ENCODE measurements at places on chromosomes 1 and 21.

DNA sequence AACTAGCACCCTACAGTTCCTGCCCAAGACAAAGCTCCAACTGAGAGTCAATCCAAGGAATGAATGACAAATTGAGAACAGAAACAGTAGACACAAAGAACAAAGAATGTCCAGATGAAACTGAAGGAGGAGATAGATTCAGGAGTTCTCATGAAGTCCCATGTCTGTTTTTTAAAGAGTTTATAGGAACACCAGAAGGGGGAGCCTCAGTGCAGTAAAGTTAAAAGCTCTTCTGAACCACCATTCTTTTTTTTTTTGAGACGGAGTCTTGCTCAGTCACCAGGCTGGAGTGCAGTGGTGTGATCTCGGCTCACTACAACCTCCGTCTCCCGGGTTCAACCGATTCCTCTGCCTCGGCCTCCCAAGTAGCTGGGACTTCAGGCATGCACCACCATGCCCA is 323.6 kb downstream of the MRPL39 start:
- no peak for DNase-seq

DNA sequence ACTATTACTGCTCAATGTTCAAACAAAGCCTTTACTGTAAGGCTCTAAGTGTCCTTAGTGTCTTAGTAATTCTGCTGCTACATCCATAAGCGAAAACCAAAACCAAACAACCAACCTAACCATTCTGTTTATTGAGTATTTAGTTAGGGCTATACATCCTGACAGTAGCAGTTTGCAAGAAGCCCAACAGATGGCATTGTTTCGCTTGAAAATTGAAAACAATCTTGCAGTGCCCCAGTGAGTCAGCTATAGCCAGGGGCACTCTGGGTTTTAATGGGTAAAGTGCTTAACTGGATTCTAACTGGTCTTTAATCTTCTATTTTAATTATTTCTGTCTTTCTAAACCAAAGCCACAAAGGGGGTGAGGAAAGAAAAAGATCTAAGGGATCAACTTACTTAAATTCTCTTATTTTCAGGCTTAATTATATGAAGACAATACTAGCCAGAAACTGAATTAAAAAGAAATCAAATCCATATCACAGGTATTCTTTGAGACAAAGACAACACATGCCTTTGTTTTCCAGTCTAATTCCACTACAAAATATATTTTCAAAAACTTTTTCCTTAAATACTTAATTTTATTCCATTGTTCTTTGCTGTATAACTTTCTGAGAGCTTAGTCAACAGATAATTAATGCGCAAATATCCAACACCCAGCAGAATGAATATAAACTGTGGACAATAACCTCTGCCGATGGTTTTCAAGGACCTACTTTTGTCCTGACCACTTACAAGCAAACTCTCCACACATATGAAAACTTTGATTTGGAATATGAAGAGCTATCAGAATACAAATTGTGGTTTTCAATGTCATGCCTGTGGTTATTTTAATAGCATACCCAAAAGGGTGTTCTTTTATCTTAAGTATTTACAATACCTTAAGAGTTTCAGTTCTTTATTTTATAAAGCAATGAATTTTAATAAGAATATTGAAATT is 15.2 kb downstream of the POGZ start:
- DNase-seq, result peak; percentile 62

DNA sequence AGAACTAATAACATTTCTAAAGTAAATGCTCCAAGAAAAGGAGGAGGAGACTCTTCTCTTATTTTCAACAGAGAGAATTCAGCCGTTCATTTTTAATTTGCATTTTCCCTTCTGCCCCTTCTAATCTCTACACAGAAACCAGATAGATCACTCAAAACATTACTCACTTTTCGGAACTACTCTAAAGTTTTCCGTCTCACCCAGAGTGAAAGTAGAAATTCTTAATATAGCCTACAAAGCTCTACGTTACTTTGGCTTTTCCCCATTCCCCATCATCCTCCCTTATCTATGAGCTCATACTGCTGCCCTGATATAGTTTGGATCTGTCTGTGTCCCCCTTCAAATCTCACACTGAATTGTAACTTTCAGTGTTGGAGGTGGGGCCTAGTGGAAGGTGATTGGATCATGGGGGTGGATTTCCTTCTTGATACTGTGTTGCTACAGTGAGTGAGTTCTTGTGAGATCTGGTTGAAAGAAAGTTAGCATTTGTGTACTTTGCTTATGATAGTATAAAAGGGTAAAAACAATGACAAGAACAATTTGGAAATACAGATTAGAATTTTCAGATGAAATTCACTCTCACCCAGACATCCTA is 188.2 kb downstream of the AMY1C start:
- DNase-seq, result no peak

- peak; percentile 92 for DNase-seq
Measured at GRCh38 chr1:22507587-22507986, 55.7 kb upstream of the EPHA8 start.

GRCh38 chr21:41673596-41674335 is 93.1 kb downstream of the RIPK4 start:
- no peak for DNase-seq

GRCh38 chr1:201791779-201792173 is 37.2 kb upstream of the IPO9 start:
- no peak for DNase-seq

GRCh38 chr1:25028907-25029599 is 99.0 kb upstream of the RUNX3 start:
- DNase-seq, result peak; percentile 73

GRCh38 chr1:170510163-170510562 is 21.8 kb upstream of the GORAB start:
- no peak for DNase-seq

GRCh38 chr1:233107130-233107660 is 156.8 kb downstream of the NTPCR start:
- DNase-seq, result no peak

DNA sequence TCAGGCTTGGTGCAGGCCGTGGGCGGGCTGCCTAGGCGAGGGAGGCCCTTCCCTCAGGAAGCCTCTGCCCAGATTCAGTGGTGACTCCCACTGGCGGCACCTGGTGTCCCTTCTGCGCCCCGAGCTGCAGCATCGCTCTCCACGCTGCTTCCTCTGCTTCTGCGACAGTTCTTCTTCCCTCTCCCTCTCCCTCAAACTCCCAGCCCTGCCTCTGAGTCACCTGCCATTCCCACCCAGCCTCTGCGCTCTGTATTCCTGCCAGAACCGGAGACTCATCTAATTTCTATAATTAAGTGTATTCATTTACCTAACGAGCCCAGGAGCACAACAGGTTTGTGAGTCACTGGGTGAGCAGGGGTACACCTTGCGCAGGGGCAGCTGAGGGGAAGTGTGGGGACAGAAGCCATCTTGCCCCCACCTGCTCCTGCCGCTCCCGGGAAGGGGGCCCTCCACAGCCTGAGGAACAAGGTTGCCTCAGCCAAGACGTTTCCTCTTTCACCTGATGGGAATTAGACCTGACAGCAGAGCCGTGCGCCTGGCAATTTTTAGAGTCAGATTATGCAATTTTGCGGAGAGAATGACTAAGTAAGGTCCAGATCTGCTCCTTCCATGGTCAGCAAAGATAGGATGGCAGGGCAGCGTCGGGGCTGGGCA is 19.4 kb downstream of the KCNC4 start:
- DNase-seq, result no peak
